MV-4-11 (cell line): ENCODE measurements at places on chromosomes 1 and 21.

- peak; percentile 96 for DNase-seq
Observed at GRCh38 chr1:222654849-222655248, 37.0 kb downstream of the MIA3 start.

DNA sequence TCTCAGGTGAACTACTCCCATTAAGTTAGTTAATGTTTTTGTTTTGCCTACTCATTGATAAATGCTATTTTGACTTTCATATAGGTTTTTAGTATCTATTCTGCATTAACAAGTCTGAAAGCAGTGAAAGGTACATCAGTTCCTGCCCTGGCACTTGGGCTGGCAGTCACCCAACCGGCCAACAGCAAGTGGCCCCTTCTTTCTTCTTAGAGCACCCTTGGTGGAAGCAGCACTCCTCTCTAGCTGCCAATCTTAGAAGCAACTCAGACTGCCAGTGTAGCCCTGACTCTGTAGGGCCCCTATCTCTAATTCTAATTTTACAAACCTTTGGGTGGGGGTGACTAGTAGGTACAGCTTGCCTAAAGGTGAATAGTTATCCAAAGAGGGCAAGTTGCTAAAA, 155.7 kb downstream of the FGGY start:
- DNase-seq = no peak

DNA sequence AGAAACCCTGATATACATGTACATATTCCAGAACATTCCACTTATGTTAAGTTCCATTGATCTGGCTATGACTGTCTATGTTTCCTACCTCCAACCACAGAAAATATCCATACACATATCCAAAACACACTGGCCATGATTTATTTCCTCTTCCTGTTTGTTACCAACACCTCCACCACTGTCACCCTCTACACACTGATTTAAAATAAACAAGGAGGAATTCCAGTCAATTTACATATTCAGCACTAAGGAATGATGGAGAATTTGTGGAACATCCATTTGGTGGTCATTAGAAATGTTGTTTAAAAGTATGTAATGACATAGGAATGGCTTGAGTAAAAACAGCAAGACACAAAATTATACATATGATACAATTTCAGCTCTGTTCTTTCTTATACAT, 5.5 kb upstream of the STX6 start:
- DNase-seq = no peak

GRCh38 chr1:210685295-210685650, 356.6 kb downstream of the HHAT start:
- DNase-seq = no peak

DNA sequence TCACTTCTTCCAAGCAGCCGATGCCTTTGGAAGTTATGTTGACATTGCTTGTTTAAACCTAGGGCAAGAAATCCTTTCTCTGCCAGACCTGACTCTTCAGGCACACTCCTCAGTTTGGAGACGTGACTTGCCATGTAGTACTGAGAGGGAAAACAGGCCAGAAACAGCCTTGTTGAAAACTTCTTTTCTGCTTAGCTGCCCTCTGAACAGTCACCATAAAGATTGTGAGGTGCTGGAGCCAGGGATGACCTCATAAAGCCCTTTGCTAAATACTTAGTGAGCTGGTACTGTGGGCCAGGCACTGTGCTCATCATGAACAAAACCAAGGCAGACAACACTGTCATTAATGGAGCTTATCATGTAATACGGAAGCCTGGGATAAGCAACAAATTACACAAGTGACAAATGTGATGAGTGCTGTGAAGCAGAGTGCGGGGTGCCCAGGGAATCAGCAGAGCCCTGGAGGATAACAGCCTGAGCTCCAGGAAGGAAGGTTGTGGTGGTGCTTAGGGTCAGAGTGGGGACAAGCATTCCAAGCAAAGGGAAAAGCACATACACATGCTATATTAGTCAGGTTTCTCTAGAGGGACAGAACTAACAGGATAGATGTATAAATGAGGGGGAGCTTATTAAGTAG, 42.4 kb downstream of the MTARC1 start:
- no peak for DNase-seq

GRCh38 chr1:66705110-66705509, 47.1 kb upstream of the DYNLT5 start:
- no peak for DNase-seq

- DNase-seq = no peak
Observed at GRCh38 chr1:230864441-230864840, 3.9 kb downstream of the C1orf198 start.

- peak; percentile 80 for DNase-seq
Observed at GRCh38 chr1:195714248-195714647, 894.0 kb downstream of the KCNT2 start.

DNA sequence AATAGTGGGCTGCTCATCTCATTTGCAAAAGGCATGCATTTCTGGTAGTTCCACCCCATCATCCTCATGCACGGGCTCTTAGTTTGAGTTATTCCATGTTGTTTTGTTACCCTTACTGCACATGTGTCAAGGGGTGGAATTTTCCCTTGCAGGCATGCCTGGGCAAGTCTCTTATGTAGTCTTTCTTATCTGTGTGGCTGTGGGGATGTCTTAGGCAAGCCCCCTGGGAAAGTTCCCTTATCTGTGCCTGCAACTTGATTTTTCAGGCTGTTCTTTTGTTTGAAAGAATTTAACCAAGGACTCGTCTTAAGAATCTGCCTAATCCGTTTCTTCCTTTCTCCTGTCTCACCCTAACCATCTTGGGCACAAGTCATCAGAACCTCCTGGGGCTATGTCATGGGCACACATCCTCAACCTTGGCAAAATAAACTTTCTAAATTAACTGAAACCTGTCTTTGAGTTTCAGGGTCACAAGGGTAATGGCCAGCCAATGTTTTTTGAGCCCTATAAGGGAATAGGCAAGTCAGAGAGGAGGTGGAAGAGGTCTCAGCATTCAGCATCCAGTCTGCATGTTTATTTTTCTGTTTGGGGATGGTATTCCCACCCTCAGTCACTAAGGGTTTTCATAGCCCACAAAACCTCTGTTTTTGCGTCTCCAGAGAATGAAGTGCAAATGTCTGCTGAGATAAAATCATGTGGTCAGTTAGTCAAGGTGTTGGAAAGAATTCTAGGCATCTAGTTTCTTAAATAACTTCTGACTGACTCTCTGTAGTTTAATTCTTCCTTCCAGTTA, 579.7 kb downstream of the PLA2G4A start:
- no peak for DNase-seq

DNA sequence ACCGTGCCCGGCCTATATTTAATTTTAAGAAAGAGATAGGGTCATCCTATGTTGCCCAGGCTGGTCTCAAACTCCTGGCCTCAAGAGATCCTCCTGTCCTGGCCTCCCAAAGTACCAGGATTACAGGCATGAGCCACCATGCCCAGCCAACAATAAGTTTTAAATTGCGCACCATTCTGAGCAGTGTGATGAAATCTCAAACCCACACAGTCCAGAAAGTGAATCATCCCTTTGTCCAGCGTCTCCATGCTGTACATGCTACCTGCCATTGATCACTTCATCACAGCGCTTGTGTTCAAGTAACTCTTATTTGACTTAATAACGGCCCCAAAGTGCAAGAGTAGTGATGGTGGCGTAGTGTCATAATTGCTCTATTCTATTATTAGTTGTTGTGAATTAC, 75.4 kb downstream of the APP start:
- no peak for DNase-seq

- peak; percentile 86 for DNase-seq
Observed at GRCh38 chr1:94741510-94741909, 78.6 kb upstream of the SLC44A3 start.

DNA sequence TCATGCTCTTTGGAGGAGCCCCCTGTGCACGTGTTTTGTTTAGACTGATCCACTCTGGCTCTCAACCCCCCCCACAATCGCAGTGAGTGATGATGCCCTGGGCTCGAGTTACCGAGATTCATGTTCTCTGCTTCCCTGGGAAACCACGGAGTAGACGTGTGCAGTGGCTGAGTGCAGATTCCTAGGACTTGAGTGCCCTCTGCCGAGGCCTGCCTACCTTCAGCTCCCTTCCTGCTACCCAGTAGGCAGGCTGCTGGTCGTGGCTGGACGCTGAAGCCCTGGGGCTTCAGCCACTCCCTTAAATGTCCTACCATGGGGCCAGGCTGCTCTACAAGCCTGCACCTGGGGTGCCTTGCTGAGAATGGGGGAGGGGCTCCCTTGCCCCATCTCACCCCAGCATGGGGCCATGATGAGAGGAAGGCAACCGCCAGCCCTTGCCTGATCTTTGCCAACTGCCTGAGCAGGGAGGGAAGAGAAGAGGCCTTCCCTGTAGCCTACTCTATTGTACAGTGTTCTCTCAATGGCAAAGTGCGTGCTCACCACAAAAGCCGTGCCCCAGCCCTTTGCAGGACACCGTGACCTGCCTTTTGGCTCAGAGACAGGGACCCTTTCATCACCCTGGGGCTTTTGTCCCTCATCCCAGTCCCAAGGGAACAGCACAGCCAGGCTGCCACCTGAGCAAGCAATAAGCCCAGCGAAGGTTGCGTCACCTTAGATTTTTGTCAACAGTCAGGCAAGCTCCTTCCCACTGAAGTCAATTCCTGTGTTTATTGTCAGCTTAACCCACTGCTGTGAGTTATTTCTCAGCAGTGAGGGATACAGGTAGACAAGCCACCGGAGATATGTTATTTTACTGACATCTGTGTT, 4.1 kb upstream of the GRIK3 start:
- no peak for DNase-seq

GRCh38 chr1:16391411-16391810, 24.4 kb downstream of the SZRD1 start:
- DNase-seq = peak; percentile 43

GRCh38 chr1:236342403-236343245, 51.5 kb upstream of the EDARADD start:
- no peak for DNase-seq

GRCh38 chr1:8266436-8267165, 51.3 kb upstream of the SLC45A1 start:
- DNase-seq = no peak

DNA sequence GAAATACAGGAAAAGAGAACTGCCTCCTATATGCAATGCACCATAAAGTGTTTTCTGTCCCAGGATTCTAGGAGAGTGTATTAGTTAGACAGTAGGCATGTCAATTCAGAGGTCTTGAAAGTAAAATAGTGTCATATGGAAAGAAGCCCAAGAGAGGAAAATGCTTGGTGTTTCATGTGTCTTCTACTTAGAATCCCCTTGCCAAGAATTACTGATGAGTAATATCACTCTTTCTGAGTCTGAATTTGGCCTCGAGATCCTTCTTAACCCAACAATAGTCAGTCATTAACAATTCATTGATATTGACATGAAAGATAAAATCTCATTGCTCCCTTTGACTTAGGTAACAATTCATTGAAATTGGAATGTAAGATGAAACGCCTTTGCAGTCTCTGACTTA, 972.2 kb downstream of the TTLL7 start:
- DNase-seq = no peak
